NCI-H526 treated with DMSO at 0.1 percent for 48 hours (cell line): ENCODE measurements at places on chromosomes 11 and 22.

GRCh38 chr11:128511712-128512111 is 75.6 kb downstream of the ETS1 start:
- DNase-seq, result no peak

DNA sequence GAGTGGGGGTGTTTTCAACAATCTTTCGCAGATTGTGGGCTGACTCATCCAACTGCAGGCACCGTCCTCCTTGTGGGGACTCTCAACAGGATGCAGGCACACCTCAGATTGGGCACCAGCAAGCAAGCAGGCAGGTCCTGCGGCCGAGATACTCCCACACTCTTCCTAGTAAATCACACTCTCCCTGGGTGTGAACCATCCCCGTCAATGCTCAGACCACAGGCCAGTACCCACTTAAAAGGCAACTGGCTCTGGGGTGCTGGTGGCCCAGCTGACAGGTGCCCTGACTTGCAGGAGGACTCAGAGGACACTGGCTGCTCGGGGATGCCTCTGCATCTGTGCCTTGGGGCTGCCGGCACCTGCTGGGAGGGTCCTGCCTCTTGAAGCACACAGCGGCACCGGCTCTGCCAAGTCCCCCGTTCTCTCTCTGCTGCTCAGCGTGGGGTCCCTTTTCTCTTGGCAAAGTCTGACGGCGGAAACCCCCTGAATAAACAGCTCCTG is 282.5 kb downstream of the CTTN start:
- no peak for DNase-seq

DNA sequence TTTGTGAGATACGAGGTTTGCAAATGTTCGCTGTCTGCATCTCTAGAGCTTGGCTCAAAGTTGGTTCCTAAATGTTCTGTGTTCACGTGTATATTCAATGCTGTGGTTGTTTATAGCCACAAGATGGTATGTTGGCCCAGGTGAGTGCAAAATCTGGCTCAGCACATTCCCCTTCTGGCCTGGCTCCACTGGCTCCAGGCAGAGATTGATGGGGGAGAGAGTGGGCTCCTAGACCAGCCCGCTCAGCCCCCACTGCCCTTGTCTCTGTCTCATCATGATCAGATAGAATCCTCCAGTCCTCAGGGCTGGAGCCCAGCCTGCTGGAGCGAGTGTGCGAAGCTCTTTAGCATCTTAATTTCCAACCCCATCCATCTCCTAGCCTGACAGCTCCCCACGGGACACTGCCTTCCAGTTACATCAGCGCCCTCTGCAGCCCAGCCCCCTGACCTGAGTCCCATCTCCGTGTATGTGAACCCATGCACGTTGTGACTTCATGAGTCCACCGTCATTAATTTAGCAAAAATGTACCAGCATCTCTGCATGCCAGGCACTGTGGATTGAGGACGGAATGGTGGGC is 2.0 kb downstream of the P2RX3 start:
- peak; percentile 54 for DNase-seq

DNA sequence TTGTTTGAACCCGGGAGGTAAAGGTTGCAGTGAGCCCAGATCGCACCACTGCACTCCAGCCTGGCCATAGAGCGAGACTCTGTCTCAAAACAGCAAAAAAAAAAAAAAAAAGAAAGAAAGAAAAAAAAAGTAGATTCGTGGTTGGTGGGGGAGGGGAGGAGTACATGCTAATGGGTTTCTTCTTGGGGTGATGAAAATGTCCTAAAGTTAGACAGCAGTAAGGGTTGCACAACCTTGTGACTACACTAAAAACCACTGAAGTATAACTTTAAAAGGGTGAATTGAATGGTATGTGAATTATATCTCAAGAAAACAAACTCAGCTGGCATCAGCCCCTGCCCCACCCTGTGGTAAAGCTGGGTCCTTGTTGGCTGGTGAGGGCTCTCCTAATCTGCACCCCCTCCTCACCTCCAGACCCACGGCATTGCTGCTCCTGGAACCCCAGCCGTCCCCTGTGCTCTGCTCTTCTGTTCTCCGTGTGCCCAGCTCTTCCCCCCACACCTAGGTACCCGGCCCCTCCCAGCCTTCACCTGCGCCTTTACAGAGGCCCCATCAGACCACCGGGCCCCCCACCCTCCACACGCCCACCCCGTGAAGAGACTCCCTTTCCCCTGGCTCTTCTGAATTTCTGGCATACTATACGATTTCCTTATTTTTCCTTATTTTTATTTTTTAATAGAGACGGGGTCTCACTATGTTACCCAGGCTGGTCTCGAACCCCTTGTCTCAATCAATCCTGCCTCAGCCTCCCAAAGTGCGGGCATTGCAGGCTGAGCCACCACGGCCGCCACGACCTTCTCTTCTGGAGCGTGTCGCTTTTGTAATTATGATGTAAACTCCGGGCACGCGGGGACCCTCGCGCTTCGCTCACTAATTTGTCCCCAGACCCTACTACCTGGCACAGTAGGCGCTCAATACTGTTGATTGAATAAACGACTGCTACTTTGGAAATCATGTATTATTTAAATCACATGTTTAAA is 924 bp upstream of the FADD start:
- no peak for DNase-seq

GRCh38 chr11:120801801-120802689 is 221.9 kb upstream of the TBCEL start:
- peak; percentile 74 for DNase-seq

DNA sequence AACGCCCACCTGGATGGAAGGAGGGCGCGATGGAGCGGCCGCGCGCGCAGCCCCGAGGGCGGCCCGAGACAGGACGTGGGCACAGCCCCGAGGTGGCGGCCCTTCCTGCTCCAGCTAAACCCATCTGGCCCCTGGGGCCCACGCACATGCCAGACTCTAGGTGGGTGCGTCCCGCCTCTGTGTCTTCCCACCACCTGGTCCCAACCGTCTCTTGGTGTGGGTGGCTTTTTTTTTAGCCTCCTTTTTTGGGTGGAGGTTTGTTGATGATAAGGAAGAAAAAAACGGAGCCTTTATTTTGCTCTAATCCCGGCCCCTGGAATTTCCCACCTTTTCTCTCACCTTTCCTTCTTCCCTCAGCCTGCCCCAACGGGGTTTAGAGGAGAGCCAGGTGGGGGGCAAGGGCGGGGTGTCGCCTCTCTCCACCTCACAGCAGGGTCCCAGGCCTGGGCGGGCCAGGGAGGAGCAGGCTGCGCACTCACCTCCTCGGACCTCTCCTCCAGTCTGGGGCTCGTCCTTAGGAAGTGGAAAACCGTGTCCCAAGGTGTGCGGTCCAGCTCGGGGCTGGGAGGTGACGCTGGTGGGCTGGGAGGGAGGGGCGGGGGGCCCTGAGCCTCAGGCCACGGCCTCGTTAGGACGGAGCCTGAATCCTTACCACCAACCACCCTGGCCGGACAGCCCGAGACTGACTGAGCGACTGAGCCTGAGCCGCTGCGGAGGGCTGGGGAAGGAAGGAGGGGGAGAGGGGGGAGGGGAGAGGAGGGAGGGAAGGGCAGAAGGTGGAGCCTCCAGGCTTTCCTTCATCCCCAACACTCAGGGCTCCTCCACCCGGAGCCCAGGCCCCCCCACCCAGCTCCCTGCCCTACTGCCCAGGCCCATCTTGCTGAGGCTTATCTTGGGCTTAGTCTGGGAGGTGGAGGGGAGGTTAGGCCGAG is at the start of gene SOX10:
SOX10 (minus strand) TSS at position 696 of the 932 bp plus-strand sequence. CDS start 771 bp downstream, outside the sequence.
- no peak for DNase-seq

DNA sequence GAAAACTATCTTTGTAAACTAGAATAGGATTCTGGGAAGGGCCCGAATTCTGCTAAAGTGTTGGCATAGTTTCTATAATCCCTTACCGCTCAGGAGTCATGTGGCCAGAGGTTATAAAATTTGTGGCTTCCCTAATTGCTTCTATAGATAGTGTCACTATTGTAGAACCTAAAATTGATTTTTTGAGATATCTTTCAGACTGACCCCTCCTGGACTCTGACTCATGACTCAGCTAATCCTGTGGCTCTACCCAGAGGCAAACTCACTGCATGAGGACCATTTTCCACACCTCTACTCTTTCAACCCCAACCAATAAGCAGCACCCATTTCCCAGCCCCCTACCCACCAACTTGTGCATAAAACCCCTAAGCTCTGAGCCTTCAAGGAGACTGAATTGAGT is 61.8 kb upstream of the PRSS23 start:
- DNase-seq, result no peak

GRCh38 chr11:3086114-3086513 is 28.9 kb upstream of the CARS1 start:
- DNase-seq, result no peak

GRCh38 chr11:113167599-113167998 is 146.8 kb upstream of the TTC12 start:
- DNase-seq, result no peak

DNA sequence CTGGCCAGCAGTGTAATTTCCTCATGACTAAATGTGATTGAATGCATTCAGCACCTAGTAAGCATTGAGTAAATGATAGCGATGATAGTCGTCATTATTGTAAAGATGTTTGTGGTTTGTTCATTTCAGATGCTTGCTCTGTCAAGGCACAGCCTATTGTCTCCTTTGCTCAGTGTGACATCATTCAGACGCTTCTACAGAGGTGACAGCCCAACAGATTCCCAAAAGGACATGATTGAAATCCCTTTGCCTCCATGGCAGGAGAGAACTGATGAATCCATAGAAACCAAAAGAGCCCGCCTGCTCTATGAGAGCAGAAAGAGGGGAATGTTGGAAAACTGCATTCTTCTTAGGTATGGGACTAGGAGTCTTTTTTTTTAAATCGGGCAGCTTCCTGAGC is 7.6 kb downstream of the SDHAF2 start:
- no peak for DNase-seq

- DNase-seq, result no peak
Measured at GRCh38 chr11:105156231-105156630, 16.7 kb upstream of the CARD18 start.

DNA sequence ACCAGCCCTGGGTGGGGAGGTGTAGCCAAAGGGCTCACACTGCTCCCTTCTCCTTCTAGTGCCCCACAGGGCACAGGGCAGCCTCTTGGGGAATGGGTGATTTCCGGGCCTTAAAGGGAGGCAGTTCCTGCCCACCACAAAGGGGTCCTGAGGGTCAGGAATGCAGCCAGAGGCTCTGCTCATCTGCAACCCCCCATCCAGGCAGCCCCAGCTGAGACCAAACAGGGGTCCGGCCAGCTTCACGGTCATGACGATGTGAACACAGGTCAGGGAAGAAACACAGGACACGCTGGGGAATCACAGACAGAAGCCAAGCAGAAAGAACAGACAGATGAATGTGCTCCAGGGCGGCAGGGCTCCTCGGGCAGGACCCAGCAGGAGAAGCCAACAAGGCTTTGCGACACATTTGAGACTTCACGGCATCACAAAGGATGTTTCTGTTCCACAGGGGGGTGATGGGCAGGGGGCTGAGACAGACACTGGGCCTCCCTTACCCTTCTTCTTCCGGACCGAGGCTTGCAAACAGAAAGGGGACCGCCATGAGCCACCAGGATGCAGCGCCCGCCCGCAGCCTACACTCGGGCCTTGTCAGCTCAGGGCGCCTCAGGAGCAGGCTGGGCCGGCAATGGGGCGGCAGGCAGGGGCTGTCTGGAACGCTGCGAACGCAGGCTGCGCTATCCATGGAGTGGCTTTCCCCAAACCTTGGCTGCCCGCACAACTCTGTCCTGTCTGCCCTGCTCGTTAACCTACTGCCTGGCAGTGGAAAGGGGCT is 101.9 kb downstream of the CTTN start:
- no peak for DNase-seq

DNA sequence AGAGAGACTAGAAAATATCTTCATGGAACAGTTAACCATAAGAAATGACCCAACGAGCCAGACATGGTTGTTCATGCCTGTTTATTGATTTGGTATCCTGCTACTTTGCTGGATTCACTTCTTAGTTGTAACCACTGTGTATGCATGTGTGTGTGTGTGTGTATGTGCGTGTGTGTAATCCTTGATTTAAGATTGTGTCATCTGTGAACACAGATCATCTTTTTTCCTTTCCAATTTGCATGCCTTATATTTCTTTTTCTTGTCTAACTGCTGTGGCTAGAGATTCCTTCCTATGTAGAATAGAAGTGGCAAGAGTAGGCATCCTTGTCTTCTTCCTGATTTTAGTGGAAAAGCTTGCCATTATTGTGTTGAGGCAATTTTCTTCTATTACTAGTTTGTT is 16.4 kb upstream of the CLTCL1 start:
- no peak for DNase-seq

DNA sequence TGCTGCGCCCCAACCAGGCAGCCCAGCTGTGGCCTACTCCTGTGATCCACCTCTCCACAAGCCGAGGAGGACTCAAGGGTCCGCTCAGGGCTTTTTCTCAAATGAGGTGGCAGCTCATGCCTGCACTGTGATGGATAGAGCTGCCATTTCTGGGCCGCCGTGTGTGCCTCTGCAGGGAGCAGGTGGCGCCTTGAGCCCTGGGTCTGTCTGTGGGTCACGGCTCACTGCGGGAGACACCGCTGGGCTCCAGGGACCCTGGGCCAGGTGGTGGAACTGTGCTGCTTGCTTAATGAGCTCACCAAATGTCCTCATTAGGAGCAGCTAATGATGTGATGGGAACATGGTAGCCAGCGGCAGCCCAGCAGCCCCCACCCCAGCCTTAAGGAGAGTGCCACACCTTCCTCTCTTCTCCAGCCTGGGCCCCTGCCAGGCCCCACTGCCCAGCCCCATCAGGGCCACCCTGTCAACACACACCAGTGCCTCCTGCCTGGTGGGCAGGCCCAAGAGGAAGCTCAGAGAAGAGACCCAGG is 50.8 kb downstream of the DHCR7 start:
- DNase-seq, result no peak

DNA sequence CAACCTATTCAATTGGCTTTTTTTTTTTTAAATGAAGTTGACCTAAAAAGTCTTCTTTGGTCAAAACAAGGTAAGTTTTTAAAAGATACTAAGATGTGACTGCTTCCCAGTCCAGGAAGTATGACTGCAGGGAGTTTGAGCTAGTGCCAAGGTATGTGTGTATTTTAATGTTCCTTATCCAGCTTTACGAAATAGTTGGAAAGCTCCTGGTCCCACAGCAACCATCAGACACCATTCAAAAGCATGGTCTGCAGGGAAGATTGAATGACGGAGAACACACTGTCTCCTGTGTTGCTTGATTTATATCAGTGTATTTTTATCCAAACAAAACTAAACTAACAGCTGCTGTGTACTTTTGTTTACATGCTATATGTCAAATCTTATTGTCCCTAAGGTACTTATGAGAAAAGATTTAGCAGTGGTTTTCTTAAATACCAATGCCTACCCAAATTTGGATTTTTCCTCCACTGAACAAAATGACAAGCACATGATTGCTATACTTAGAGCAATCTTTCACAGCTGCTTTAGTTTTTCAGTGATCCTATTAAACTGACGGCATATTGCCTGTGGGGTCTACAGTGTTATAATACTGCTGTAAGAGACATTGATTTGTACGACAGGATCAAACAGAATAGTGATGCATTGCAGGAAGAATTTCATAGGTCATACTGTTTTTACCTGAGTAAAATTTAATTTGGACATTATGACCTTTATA is 122.9 kb downstream of the DCDC1 start:
- DNase-seq, result no peak

DNA sequence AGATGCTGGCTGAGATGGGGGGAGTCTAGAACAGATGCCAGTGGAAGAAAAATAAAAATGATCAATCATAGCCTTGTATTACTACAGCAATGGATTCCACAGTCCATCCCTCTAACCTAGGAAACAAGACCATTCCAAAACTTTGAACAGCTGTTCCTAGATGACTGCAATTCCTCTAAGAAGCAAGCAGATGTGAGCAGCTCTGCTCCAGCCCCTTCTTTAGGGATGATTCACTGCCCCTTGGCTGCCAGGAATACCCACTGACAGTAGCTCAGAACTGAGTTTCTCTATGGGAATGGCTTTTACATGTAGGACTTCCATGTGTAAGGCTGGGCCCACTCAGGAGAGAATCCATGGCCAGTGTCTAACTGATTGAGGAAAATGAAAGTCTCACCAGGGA is 943.9 kb downstream of the OPCML start:
- DNase-seq, result no peak
